KG1 (cell line): ENCODE measurements at places on chromosomes 1 and 21.

DNA sequence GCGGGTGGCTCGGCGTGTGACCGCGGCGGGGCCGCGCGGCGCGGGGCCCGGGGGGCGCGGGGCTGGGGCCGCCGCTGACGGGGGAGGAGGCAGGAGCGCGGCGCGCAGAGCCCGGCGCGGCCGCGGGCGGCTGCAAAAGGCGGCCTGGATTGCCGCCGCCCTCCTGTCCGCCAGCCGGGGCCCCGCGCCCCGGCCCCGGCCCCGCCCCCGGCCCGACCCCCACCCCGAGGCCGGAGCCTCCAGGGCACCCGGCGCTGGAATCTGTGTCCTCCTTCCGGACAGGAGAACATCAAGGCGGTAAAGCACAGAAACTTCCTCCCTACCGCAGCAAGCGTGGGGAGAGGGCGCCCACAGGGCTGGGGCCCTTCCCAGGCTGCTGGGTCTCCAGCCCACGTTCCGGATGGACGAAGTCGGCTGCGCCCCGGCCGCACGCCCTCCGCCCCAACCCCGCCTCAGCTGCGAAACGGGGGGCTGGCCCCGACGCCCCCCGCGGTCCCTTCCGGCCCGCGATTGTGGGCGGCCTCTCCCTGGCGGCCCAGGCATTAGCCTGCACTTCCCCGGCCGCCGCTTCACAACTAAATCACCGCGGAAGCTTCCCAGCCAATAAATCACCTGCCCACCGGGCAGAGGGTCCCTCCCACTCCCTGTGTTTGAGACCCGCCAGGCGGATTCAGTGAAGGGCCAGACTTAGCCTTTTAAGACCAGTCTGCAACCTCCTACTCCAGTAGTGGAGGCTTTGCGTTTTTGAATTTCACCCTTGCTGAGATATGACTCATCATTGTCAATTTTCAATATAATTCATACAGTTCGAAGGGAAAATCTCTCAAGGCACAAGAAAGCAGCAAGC, 106.0 kb downstream of the SLC45A1 start:
- DNase-seq, result peak; percentile 87

DNA sequence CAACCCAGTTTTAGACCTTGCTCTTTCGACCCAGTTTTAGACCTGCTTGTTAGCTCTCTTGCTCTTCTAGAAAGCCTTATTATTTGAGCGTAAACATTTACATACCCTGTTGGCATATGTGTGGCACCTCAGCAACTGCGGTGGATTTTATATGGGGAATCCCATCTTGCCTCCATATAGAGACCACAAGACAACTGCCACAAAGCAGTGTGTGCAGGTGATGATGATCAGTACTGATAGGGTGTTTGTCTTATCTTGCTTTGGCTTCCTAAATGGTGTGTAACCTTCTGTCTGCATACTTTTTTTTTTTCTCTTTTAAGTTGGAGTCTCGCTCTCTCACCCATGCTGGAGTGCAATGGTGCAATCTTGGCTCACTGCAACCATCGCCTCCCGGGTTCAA, 1270.8 kb downstream of the MRPL39 start:
- DNase-seq, result no peak

GRCh38 chr1:165898837-165899236, 71.4 kb downstream of the UCK2 start:
- no peak for DNase-seq

DNA sequence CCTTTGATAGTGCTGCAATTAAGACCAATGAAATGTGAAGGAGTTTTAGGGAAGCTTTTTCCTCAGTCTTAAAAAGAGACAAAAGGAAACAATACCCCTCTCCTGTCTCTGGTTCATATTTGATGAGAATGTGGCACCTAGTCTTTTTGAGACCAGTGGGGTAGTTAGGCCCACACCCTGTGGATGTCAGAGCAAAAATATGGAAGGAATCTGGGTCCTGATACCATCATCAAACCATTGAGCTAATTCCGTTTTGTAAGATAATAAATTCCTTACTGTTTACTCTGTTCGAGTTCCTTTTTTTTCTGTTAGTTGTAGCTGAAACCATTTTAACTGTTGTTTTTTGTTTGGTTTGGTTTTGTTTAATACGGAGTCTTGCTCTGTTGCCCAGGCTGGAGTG, 33.3 kb downstream of the PTPRC start:
- DNase-seq, result no peak

DNA sequence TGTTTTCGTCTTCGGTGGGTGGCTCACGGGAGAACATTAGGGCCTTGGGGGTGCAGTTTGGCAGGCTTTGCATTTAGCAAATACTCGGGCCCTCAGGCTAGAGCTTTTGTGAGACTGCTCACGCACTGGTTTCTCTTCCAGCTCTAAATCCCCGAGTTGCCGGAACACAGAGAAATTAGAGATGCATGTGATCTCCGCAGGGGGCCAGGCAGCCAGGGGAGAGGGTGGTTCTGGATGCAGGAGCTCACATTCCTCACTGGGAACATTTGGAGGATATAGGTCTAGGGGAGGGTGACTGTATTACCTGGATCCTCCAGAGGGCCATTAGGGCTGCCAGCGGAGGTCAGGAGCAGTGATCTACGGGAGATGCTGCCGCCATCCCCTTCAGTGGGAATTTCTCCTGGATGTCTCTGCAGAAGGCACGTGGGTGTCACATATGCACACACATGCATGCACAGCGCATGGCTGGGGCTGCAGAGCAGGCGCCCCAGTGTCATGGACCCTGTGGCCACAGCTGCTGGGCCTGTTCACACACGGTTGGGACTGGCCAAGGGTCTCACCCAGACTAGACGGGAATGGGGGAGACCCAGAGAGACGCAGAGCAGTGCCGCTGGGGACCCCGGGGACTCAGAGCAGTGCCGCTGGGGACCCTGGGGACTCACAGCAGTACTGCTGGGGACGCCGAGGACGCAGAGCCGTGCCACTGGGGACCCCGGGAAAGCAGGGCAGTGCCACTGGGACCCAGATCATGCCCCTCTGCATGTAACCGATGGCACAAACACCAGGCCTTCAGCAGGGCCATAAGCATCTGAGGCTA, 258.7 kb downstream of the CAMTA1 start:
- DNase-seq, result no peak

DNA sequence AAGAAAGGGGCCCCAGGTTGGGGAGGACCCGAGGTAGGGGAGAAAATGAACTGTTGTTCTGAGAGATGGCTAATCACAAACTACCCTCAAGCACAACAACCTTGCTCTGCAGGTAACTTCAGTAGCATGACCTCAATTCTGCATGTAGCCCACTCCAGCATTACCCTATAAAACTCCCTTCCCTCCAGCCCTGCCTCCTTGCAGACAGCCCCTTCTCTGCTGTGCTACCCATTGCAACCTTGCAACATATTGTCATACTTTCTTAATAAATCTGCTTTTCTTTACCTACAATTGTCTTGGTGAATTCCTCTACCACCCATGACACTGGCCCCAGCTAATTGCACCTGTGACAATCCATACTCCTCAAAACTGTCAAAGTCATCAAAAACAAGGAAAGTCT, 428.9 kb downstream of the MATN1 start:
- DNase-seq, result no peak

GRCh38 chr1:224959115-224959514, 29.6 kb downstream of the DNAH14 start:
- no peak for DNase-seq

GRCh38 chr21:35091496-35091895, 42.4 kb upstream of the RUNX1 start:
- DNase-seq, result no peak

- DNase-seq, result no peak
Measured at GRCh38 chr1:192740214-192740613, 68.6 kb upstream of the RGS2 start.

DNA sequence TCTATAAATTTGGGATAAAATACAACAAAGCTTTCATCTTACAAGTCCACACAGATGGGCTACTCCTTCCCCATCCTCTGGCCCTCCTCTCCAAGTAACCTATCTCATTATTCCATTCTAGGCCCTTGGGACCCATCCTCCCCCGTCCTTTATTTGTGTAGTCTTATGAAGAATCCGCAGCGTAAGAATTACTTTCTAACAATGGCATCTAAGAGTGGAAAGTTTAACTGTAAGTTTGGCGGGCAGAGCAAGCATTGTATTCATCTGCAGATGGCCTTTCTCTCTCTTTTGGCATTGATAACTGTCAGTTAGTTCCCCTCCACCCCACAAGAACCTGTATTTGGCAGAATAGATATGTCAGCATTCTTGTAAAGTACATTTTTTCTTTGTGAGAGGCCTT, 91.9 kb upstream of the TSPAN2 start:
- DNase-seq, result no peak

GRCh38 chr21:37562920-37563640, 196.5 kb downstream of the DYRK1A start:
- DNase-seq, result no peak
